ENCODE measurements at places on chromosomes 16 and 17. TPM values are rescaled to one million over a fixed set of nuclear protein-coding genes. Genes with fewer than 3 reads are reported as not detected.
A peak's percentile ranks its signal among the peaks of the same experiment; 100 is the strongest.

DNA sequence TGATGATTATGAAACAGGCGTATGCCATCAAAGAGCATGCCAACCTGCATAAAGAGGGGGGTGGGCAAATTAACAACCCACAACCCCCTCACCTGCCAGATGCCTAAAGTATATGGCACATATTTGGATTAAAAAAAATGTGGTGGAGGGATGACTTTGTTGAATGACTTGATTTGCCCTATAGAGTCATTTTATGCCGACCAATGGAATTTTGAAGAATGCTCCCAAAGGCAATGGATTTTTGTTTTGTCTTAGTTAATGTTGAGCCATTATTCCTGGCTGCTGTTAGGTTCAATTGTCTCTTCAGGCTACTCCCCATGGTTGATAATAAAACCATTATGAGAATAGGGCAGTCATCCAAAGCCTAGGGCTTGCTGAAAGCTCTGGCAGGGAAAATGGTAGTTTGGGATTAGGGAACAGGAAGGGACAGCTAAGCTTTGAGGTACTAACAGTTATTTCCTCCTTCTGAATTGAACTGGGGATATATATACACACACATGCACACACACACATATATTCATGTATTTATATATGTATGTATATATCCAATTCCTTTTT is 5.8 kb upstream of the CHCT1 start:
- DNase-seq: no peak

- DNase-seq: no peak
Observed at GRCh38 chr17:42422958-42423712, at the start of gene CAVIN1. Gene CAVIN1 (minus strand): TSS chr17:42423256. CDS start chr17:42423097, 159 bp downstream.

GRCh38 chr16:75624921-75625334 is 1.8 kb upstream of the ADAT1 start:
- DNase-seq: no peak

TEX19 gene
- total RNA-seq: not detected

HSD11B2 gene
- total RNA-seq: not detected

GRCh38 chr17:78759969-78760352 is 22.1 kb downstream of the CYTH1 start:
- no peak for DNase-seq

DNA sequence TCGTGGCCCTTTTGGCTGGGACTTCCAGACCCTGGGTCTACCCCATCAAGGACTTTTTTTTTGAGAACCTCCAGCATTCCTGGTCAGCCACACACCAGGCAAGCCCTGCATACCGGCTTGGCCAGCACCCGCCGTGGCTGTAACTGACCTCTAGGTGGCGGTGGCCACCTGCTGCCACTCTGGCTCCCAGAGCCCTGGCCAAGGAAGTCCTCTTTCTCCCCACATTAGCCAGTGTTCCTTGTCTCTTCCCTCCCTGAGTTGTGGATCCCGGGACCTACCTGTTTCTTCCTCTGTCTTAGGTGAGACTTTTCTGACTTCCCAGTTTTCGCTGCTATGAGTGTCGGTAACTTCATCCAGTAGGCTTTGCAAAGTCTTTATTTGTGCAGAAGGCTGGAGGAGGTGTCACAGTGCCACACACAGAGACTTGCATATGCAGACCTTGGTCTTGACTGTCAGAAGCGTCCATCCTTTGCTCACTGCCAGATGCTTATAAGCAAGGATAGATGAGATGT is 348.3 kb downstream of the CPPED1 start:
- peak; percentile 24 for DNase-seq

AIPL1 gene
- not detected for total RNA-seq

DNA sequence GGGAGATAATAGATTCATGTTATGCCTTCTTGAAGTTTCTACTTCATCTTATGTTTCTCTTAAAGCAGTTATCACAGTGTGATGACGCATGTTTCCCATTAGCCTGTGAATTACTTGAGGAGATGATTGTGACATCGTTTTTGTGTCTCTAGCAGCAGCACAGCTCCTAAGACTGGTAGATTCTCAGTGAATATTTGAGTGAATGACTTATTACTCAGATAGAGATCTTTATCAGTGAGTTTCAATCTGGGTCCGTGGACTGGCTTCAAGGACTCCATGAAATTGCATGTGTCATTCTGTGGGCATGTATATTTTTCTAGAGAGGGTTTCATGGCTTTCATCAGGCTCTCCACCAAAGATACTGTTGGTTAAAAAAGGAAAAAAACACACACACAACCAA is 29.9 kb downstream of the YPEL2 start:
- DNase-seq: no peak

DNA sequence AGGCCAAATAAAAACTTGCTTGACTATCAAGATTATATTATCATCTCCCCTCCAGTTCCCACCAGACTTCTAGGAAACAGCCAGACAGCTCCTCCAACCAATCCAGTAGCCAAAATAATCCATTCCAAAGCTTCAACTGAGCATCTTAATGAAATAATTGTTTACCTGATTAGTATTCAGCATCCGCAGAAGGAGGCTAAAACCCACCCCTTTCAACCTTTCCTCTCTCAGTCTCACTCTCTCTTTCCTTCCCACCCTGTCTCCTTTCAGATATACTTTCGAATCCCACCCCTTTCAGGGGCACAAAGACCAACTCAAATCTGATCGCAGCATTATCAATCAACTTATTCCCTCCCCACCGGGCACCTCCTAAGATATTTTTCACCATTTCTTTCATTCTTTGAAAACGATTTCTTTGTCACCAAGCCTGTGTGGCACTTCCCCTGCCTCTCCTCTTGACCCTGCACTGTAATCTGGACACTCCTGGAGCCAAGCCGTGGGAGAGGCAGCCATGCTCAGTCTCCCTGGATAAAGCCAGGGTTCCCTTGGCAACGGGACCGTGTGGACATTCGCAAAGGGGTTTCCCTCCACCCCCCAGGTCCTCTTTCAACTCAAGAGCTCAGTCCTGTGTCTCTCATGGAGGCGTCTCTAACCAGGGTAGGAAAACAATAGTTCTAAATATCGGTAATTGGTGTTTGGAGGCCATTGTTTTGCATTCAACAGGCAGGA is at the start of gene ANKFN1:
Gene ANKFN1, plus strand, starts transcription at position 602 of the 729 bp plus-strand sequence. CDS start 59,193 bp downstream, outside the sequence.
- DNase-seq: no peak

DNA sequence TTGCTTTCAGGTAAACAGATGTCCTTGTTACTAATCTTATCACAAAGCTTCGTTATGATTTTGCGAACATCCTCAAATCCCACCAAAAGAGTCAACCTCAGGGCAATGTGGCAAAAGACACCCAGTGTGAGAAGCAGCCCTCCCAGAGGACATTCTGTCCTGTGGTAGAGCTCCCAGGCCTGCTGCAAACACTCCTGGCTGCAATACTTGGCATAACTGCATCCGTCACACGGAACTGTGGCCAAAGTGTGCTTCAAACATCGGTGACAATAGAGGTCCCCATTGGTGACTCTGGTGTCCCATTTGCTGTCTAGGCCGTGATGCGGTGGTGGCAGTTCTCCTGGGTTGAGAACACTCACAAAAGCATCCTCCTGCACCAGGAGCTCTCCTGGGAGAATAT is 29.5 kb downstream of the SMYD4 start:
- DNase-seq: no peak

DNA sequence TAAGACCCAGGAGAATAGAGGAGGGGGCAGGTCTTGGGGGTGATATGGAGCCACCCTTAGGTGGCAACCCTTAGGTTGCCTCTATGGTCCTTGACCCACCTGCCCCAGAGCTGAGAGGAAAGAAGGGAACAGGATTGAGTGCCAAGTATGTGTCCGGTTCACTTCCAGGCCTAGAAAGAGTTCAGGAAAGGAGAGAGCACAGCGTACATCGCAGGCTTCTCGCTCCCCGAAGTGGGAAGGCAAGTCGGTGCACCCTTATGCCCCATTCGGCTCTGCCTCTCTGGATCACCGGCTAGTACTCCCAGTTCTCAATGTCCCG is 631 bp downstream of the SP6 start:
- DNase-seq: no peak

DNA sequence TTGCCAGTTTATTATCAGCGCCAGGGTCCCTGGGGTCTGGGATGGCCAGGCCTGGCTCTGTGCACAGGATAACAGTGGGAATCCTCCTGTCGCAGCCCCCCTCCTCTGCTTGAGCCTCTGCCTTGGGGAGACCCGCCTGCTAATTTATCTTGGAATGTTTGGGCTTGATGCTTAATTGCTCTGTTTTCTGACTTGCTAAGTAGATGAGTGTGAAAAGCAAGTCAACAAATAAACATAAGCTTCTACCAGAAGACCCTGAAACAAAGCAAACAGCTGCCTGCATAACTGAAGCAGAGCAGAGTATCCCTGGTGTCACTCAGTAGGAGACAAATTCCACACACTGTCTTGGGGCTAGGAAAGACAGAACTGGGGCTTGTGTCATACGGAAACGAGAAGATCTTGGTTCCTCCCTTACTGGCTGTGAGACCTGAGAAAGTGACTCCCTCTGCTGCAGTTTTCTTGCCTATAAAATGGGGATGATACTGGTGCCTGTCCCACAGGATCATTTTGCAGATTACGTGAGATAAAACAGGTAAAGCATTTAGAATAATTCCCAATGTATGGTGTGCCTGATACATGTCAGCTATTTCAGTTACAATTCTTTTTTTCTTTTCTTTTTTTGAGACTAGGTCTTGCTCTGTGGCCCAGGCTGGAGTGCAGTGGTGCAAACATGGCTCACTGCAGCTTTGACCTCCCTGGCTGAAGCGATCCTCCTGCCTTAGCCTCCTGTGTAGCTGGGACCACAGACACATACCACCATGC is 44.8 kb upstream of the IRX3 start:
- no peak for DNase-seq

Measured in activated B cell treated with CpG ODN at 0.5 μM for 24 hours (primary cell).